ENCODE measurements at places on chromosomes 3 and 15.

GRCh38 chr3:119437691-119438258 is 25.6 kb downstream of the TMEM39A start:
- DNase-seq, result no peak

DNA sequence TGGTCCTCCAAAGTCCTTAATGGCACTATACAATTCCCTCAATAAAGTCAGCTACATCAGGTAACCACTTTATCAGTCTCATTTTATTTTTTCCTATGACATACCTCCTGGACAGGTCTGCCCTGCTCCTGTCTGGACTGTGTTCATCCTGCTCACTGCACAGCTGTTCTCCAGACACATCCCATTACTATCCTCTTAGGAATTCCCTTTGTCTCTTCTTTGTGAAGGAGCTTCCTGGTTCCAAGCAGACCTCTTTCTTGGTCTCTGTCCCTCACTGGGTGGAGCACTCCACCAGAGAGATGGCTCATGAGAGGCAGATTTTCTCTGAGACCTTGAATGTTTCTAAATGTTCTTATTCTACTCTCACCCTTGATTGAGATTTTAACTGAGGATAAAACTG is 60.1 kb downstream of the KY start:
- DNase-seq, result no peak

GRCh38 chr3:1380926-1381646 is 288.3 kb downstream of the CNTN6 start:
- DNase-seq, result no peak

- DNase-seq, result no peak
Observed at GRCh38 chr3:35524856-35525255, 114.5 kb upstream of the ARPP21 start.

- no peak for DNase-seq
Observed at GRCh38 chr3:29286478-29287240, 5.8 kb downstream of the RBMS3 start.

- no peak for DNase-seq
Observed at GRCh38 chr3:54659347-54659746, 268.5 kb downstream of the LRTM1 start.

- no peak for DNase-seq
Observed at GRCh38 chr3:194076475-194076874, 59.5 kb upstream of the HES1 start.

GRCh38 chr3:23996095-23996524 is 51.0 kb downstream of the NR1D2 start:
- no peak for DNase-seq

GRCh38 chr3:141234283-141234682 is 2.7 kb downstream of the PXYLP1 start:
- no peak for DNase-seq

Measured in T-helper 2 cell (primary cell).